ENCODE measurements at places on chromosomes 3 and 15. TPM values are rescaled to one million over a fixed set of nuclear protein-coding genes. Genes with fewer than 3 reads are reported as not detected.
A peak's percentile ranks its signal among the peaks of the same experiment; 100 is the strongest.

GRCh38 chr3:64450396-64450956 lies 225.2 kb upstream of the PRICKLE2 start:
- H3K27ac ChIP-seq, result no peak overlapping the region
- no peaks in the 10 kb centered on the region for H3K36me3 ChIP-seq
- peaks cover 23% of the 10 kb centered on the region for H3K27me3 ChIP-seq

- H3K27ac ChIP-seq, result no peak overlapping the region
- DNase-seq, result peak; percentile 6
Observed at GRCh38 chr15:83538682-83539081, 91.5 kb downstream of the SH3GL3 start.

DNA sequence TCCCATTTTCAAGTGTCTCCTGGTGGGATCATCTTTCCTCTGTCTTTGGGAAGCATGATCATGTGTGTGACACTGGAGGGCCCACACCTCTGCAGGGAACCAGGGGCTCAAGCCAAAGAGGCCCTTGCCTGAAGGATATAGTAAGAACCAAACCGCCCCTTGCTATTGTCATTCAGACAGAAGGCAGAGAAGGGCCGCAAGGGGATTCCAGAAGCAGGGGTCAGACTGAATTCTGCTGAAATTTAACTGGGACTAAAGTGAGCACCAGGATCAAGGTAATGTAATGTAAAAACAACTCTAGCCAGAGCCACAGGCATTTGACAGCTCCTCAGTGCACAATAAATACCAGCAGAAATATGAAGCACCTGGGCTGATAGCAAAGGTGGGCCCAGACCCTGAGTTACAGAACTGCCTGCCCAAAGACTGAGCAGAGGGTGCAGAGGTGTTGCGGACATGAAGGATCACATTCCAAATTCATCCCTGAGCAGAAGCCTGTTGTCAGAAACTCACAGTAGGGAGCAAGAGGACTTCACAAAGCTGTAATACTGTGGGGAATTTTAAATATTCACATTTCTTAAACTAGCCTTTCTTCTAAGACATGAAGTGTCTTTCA lies 46.0 kb upstream of the RASGRF1 start:
- H3K27ac ChIP-seq, result no peak overlapping the region
- H3K4me3 ChIP-seq, result no peak overlapping the region
- H3K4me1 ChIP-seq, result no peaks in the 10 kb centered on the region
- H3K36me3 ChIP-seq, result no peaks in the 10 kb centered on the region

- no peak overlapping the region for H3K4me3 ChIP-seq
- peaks cover 5% of the 10 kb centered on the region for H3K4me1 ChIP-seq
Observed at GRCh38 chr3:9097495-9097894, 134.2 kb upstream of the RAD18 start.

- no peak overlapping the region for H3K27ac ChIP-seq
- H3K4me3 ChIP-seq, result no peak overlapping the region
- H3K4me1 ChIP-seq, result no peaks in the 10 kb centered on the region
Observed at GRCh38 chr15:58490086-58490887, 58.5 kb downstream of the LIPC start.

SI gene
- not detected for total RNA-seq

PLSCR2 gene
- total RNA-seq, result not detected

THRB gene
- 0.57 TPM for total RNA-seq

GPR160 gene
- not detected for total RNA-seq

APOD gene
- not detected for total RNA-seq

TMEM158 gene
- 0.83 TPM for total RNA-seq

CHRNA3 gene
- 2.9 TPM for total RNA-seq

All from cardiac muscle cell (in vitro differentiated cells and primary cell).